ENCODE measurements at places on chromosomes 6 and 20.

GRCh38 chr20:4844325-4844724 is 122.6 kb downstream of the PRND start:
- no peak for DNase-seq

GRCh38 chr6:144036064-144036834 is 28.2 kb upstream of the PLAGL1 start:
- no peak for DNase-seq

DNA sequence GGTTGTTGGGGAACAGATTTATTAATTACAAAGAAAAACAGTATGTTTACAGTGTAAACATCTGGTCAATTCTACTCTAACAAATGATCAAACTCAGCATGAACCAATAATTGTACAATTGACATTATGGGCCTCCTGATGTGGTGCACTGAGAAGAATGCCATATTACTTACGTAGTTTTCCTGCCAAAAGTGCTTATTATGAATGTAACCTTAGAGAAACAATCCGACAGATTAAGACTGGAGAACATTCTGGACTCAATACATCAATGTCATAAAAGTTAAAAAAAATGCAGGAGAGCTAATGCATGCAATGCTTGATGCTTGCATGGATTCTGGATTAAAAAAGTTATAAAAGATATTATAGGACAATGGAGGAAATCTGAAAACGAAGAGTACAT is 69.0 kb downstream of the LYRM4 start:
- no peak for DNase-seq

DNA sequence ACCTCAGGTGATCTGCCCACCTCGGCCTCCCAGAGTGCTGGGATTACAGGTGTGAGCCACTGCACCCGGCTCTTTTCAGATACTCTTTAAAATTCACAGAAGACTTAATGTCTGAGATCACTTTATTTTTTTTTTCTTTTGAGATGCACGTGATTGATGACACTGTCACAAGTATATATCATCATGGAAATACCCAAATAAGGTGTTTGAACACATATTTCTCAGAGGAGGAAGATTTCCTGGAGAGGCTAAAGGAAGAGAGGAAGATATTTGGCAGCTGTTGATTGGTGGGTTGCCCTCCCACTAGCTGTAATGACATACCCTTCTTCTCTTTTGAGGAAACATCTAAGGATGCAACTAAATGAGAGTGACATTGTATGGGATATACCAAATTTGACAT is 225.9 kb upstream of the CITED2 start:
- DNase-seq, result no peak

DNA sequence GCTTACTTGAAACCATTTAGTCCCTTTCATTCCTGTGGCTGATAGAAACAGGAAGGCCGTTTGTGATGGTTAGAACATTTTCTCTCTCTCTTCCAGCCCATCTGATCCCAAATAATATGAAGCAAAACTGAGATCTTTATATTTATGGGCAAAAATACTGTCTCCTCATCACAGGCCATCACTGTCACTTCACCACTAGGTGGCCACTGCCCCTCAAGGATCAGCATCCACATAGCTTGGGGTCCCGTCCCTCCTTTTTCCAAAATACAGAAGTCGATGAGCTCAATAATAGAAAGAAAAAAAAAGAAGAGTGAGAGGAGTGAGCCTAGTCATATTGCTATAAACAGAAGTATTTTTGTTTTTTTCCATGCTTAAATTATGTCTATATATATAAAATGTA is 46.4 kb upstream of the LAMP5 start:
- peak; percentile 22 for DNase-seq

GRCh38 chr6:16130932-16131387 is 2.1 kb downstream of the MYLIP start:
- peak; percentile 64 for DNase-seq

- DNase-seq, result no peak
Observed at GRCh38 chr20:24403406-24403805, 66.0 kb upstream of the SYNDIG1 start.

Measured in NCI-H748 treated with DMSO at 0.1 percent for 48 hours (cell line).